SJSA1 (cell line): ENCODE measurements at places on chromosomes 2 and 18.

GRCh38 chr2:69007603-69008002 is 5.4 kb upstream of the ANTXR1 start:
- DNase-seq = no peak

GRCh38 chr2:153575171-153575853 is 96.8 kb upstream of the RPRM start:
- DNase-seq = no peak

DNA sequence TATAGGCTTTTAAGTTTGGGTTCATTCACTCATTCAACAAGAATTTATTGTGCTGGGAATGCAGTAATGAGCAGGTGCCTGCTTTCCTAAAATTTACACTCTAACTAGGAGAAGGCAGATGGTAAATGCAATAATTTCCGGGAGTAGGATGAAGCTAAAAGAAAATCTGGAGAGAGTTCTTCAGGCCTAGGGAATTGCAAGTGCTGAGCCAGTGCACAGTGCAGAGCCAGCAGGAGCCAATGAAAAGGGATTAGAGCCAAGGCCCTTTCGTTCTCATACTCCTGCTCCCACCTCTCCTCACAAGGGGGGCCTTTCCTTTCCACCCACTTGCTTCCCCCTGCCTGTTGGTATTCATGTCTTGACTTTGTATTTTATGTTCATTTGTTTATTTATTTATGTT is 55.1 kb downstream of the CFAP221 start:
- no peak for DNase-seq

DNA sequence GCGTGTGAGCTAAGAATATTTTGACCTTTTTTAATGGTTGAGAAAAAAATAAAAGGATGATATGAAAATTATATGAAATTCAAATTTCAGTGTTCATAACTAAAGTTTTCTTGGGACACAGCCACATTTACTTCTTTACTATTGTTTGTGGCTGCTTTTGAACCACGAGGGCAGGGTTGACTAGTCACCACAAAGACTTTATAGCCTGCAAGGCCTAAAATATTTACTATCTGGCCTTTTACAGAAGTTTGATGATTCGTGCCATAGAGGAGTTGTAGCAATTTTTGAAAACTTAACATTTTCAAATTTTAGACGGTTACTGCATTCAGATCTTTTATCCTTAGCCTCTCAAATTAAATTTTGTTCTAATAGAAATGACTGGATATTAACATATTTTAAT is 69.9 kb downstream of the LIMS1 start:
- DNase-seq = no peak

DNA sequence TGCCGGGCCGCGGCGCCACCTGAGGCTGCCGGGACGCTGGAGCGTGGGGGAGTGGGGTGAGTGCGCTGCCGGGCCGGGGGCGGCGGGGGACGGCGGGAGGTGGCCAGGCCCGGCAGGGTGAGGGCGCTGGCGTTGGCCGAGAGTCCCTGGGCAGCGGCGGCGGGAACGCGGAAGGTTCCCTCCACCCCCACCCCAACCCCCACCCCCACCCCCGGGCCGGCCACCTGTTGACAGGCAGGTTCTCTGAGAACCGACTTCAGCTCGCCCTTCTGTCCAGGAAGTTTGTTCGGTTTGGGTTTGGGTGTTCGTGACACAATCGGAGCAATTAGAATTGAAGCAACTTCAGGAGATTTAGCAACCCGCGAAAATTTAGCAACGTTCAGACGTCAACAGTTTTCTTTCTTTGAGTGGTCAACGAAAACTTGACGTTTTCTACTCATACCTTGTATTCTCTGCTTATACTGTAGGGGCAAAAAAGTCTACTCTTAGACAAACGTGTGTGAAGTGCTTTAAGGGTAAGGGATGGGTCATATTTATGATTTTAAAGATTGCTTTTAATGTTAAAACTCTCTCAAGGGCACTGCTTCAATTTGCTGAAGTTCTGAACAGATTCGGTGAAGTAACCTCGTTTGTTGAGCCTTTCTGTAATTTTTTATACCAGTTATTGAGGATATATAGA is 9.3 kb downstream of the OTX1 start:
- no peak for DNase-seq
